ENCODE measurements at places on chromosomes 5 and 9.

DNA sequence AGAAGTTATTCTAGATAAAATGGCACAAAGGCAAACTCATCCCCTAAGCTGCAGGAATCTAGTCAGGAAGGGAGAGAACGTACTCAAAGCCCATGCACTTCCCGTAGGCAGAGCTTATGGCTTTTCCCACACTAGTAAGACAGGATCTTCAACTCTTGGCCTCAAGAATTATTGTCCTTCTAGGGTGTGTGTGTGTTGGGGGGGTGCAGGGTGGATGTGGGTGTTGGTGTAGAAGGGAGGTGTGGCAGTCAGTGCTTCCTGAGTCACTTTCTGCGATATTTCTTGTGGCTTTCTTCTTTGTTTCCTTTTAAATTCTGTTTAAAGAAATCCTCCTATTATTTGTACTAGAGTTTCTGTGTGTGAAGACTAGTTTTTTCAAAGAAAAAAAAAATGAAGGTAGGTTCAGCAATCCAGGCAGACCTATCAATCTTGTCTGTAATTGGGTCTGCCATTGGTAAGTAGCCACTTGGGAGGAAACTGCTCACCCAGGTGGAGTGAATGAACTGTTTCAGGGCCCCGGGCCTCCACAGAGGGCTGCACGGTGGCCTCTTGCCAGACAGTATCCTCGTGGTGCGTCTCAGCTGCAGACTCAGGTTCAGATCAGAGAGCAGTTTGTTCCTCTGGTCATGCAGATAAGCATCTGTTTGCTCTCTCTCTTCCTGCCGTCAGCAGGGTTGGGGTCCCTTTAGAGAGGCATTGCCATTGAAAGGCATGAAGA, 131.9 kb downstream of the NPR3 start:
- no peak for DNase-seq

- no peak for DNase-seq
These were observed 34.4 kb upstream of the RANBP6 start for GRCh38 chr9:6049798-6050197.

DNA sequence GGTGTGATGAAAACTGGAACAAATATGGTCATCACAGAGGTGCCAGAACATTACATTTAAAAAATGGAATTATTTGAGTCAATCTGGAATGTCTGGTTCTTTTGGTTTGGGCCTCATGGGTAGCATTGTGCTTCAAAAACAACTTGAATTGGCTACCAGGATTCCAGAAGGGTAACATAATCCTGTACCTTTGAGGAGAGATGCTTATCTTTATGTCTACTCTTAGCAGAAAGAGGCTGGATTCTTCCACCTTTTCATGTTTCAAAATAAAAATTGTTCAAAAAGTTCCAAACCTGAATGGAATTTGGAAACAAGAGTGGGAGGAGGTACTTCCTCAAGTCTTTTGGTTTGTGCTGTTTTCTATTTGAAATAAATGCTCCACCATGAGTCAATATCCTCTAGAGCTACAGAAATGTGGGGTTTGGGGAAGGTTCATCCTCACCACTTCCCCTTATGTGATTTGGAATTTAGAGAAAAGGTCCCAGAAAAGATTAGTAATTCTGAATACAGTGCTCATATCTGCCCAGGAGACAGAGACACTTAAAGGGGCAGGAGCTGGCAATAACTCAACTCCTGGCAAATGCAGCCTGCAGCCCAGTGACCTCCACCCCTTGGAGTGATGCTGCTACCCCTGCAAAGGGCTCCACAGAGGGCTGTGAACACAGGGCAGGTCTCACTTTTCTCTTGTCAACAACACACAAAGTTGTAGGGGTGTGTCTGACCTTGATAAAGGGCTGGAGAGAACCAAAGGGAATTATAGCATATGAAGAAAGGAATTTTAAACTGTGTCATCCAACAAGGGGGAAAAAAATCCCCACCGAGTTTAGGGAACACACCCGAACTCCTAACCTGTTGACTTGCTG, 272.8 kb downstream of the CWC27 start:
- DNase-seq: no peak

GRCh38 chr9:108125625-108126024, 636.1 kb upstream of the KLF4 start:
- no peak for DNase-seq

DNA sequence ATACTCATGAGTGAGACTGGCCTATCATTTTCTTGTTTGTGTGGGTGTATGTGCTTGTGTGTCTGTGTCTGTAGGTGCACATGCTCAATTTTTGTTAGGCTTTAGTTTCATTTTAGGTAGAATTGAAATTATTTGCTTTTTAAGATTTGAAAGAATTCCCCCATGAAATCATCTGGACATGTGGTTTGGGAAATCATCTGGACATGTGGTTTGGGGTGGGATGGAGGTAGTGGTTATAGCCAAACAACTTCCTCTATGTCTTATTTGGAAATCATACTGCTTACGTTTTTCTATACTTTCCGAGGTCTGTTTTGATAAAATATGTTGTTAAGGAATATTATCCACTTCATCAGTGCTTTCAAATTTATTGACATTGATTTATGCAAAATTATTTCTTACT, 485.4 kb upstream of the CLINT1 start:
- DNase-seq: no peak

DNA sequence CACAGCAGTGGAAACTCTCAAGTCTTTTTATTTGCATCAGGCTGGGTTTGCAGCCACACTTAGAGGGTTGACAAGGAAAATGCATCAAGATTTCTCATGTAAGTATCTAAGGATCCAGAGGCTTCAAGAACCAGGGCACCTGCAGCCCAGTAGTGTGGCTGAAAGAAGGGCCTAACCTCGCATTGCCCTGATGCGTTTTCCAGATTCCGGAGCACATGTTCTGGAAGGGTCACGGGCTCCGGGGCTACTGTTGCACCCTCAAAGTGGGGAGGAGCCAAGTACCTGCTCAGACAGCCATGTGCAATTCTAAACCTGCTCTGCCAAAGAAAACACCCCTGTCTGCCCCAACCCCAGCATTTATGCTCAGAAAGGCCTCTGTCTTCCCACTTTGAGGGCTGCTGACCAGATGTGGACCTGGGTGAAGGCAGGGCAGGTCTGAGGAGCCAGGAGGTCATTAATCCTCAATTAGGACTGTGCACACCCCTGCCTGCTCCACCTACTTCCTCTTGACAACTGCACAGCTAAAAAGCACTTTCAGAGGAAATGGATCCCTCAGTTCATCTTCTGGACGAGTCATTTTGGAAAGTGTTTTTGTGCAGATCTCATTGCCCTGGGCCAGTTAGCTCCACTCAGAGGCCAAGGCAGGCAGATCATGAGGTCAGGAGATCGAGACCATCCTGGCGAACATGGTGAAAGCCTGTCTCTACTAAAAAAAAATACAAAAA, 110.7 kb downstream of the SAXO1 start:
- DNase-seq: no peak

- no peak for DNase-seq
These were observed 399.6 kb upstream of the IRX1 start for GRCh38 chr5:3195994-3196393.

DNA sequence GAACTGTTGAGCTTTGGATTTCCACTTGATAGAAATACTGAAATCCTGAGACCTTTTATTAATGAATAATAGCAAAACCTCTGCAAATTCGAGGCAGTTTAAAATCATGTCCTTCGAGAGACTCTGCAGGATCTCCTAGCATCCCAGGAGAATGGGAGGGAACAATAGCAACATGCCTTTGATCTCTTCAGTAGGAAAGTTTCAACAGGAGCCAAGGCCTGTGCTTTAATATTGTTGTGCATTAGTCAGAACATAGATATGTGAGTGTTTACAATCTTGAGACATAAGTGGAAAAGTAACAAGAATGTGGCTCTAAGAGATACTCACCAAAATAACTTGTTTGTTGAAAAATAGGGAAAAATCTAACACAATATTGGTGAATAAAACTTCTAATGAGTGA, 83.3 kb upstream of the LHFPL2 start:
- no peak for DNase-seq

DNA sequence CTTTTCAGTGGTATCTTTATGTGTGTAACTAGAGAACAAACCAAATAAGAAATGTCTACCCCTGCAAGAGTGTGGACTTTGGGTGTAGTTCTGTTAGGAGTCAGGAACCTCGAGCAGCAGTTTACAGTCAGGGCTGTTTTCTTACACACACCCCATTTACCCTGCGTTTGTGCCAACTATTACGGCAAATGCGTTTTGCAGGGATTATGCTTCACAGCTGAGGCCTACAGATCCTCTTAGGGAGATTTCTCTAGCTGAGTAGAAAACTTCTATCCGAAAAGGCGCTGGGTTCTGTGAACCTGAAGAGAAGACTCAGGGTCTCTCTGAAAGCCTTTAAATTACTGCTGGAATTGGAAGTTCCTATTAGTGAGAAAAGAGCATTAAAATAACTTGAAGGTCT, 51.4 kb downstream of the ACER2 start:
- no peak for DNase-seq

DNA sequence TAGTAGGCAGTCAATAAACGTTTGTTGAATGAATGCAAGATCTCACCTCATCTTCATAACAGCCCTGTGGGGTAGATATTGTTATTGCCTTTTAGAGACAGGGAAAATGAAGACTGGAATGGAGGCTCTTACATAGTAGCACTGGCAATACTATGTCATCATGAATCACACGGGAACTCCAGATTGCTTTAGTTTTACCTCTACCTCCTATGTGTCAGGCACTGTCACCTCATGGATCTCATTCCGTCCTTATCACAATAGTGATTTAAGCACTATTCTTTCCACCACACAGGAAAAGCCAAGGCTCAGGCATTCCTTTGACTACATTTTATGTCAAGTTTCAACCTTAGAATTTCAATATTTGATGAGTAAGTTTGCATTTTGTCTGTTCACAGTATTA, 2.9 kb upstream of the EPB41L4B start:
- DNase-seq: no peak

All from activated CD4-positive, alpha-beta T cell treated with anti-CD3 and anti-CD28 coated beads, Interleukin-2, amount 50 U/mL, for 4 hours (primary cell).